Spinal cord (tissue), 10 donors: ENCODE measurements at places on chromosomes 1 and 21.

DNA sequence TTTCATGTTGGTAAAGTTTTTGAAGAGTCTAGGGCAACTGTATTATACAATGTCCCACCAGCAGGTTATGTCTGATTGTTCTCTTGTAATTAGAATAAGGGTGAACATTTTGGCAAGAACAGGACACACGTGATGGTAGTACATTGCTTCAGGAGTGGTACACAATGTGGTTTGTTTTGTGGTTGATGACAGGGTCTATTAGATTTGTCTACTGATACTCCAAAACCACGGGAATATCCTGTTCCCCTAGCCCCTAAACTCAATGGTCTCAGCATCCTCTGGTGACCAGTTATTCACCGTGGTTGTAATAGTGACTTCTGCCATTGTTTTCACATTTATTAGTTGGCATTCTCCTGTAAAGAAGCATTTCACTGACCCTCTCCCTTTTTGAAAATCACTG lies 22.1 kb upstream of the ACTA1 start:
- DNase-seq: no peak

DNA sequence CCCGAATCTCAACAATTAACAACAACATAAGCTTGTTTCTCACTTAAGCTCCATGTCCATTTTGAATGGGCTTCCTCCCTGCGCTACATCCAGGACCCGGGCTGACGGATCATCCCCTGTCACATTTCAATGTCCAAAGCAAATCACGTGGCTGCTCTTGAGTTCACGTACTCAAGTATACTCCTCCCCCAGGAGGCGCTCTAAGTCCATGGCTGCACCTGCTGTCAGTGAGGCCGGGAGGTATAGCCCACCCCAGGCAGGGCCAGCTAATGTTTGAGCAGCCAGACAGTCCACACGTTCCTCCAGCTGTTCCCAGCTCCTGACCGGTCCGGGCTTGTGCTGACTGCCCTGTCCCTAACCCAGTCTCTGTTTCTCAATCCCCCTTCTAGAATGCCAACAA lies 220.8 kb downstream of the SLC35F3 start:
- DNase-seq: no peak

GRCh38 chr1:22673486-22674409 lies 20.7 kb downstream of the C1QB start:
- no peak for DNase-seq

GRCh38 chr1:58862728-58863385 lies 79.0 kb upstream of the JUN start:
- DNase-seq: no peak

- DNase-seq: peak; percentile 63
Observed at GRCh38 chr1:16009030-16009460, 5.0 kb downstream of the SRARP start.

GRCh38 chr1:33022650-33023200 lies 14.0 kb downstream of the AK2 start:
- DNase-seq: no peak

DNA sequence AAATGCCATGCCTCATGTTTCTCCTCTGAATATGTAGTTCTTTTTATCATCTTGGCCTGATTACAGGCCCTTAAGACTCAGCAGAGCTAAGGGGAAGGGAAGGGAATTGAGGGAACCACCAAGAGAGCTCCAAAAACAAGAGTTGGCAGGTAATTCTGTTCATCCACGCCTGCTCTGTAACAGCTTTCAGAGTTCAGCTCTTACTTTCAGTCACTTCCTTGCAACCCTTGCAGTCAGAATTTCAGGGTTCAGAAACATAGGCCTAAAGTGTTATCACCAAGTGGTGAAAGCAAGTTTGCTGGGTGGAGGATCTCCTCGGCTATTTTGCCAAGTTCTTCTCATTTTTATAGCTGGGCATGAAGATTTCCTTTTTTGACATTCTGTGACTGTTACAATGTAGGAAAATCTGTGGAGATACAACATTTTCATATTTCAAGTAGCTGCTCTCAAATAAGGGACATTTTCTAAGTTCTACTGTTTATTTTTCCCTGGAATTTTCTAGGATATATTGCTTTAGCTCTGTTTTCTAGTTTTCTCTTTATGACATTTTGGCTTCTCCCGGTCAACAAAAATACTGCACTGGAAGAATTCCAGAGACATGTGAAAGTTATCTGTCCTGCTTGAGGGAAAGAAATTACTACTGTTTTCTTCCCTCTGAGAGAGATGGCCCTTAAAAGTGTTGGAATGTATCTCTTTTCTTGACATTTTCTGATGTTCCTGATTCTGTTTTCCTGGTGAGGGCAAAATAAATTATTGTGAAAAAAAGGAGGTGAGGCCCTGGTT lies 251.8 kb upstream of the ST6GALNAC5 start:
- DNase-seq: peak; percentile 27

DNA sequence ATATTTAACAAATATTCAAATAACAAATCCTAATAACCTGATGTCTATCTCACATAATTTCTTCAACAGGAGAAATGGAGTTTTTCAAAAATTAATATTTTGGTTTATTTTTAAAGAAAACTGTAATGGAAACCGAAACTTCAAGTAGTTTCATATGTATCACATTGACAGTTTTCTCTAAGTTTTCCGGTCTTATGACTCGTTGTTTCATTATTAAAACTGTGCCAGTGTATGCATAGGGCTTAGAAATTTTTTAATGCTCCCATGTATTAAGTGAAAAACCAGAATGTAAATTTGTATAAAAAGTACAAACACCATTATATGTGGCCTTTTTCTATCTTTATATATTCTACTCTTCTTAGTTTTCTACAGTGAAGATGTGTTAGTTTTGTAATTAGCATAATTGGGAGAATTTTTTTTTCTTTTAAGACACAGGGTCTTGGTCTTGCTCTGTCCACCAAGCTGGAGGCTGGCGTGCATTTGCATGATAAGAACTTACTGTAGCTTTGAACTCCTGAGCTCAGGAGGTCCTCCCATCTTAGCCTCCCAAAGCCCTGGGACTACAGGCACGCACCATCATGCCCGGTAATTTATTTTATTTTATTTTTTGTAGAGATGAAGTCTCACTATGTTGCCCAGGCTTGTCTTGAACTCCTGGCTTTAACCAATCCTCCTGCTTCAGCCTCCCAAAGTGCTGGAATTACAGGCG lies 43.9 kb upstream of the SAMSN1 start:
- DNase-seq: no peak

GRCh38 chr21:44019568-44019958 lies 7.5 kb downstream of the TRAPPC10 start:
- no peak for DNase-seq

DNA sequence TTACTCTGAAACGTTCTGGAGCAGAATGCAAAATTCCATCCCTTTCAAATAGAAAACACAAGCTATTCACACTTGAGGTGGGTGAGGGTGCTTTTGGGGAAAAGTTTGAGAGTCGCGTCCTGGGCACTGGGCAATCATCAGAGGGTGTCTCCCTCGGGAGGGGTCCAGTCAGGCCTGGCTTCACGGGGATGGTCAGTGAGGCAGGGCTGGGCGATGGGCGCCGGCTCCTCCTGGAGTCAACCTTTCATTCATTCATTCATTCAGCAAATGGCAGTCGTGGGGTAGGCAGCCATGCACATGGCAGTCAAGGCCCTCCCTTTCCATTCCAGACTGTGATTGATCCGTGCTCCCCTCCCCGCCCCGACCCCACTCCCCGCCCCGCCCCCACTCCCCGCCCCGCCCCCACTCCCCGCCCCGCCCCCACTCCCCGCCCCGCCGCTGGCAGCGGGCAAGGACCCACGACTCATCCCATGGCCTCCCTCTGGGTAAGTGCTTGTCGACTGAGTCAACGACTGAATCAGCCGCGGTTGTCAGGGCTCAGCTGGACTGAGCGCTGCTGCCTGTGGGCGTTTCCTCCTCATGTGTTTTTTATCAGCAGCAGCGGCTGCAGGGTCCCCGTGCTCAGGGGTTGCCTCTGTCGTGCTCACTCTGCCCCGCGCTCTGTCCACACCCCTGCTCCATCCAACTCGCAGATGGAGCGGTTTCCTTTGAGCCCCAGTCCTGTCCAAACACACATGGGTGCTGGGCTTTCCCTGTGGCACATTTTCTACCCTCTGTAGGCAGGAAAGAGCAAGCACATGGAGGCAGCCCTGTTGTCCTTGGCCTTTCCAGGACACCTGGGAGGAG lies 12.5 kb upstream of the SPSB1 start:
- no peak for DNase-seq

- DNase-seq: no peak
Observed at GRCh38 chr1:174398246-174398645, 49.5 kb upstream of the GPR52 start.

- DNase-seq: no peak
Observed at GRCh38 chr1:199290186-199290585, 651.3 kb downstream of the PTPRC start.

DNA sequence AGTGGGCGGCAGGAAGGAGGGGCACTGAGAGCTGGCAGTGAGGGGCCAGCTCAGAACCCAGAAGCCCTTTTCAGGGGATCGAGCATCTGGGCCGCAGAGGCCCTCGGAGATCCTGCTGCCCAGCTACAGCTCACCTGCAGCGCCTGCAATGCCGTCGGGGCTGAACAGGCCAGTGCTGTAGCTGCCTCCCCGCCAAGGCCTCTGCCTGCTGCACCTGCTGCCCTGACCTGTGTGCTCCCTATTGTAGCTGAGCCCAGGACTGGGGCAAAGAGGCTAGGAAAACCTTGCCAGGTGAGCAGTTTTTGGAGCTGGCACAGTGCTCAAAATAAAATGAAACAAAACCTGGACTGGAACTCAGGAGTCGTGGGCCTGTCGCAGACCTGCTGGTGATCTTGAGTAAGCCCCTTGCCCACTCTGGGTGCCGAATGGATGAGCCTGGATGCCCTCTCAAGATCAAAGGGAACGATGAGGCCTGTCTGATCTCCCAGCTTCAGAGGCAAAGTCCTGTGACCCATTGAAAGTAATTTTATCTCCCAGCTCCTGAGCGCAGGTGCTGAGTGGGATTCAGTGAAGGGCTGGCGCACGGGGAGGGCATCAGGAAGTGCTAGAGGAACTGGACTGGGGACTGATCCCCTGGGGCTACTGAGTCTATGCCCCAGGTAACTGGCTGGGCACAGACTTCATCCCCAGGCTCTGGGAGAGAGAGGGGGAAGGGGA lies 154.6 kb downstream of the FOXD2 start:
- DNase-seq: no peak

- DNase-seq: no peak
Observed at GRCh38 chr1:107405236-107405635, 264.4 kb downstream of the NTNG1 start.

- no peak for DNase-seq
Observed at GRCh38 chr1:180135535-180135934, 19.1 kb upstream of the QSOX1 start.

DNA sequence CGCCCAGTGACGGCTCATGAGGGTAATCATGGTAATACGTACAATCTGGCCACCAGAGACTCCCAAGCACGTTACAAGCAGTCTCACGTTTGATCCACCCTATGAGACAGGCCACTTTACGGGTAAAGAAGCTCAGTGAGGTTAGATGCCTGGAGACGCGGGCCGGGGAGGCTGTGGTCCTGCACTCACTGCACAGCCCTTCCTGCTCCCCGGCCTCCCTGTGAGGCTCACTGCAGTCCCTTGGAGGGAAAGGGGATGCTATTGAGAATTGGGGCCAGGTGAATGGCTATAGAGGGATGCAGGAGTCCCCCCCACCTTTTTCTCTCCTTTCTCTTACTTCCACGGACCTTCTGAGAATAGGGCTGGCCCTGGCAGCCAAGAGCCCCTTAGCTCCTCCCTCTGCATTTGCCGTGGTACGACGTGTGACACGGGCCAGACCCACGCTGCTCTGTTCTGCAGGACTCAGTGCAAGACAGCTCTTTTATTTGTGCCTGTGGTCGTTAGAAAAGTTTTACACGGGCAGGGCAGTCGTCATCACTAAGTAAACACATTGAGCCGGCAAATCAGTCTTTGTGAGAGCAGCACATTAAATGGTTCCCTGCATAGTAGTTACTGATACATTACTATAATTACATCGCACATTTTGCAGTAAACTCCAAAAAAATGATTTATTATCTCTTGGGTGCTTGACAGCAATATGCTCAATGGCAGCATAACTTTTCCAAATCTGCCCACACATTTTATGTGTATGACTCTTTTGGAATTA lies 18.8 kb downstream of the KIF26B start:
- DNase-seq: no peak

DNA sequence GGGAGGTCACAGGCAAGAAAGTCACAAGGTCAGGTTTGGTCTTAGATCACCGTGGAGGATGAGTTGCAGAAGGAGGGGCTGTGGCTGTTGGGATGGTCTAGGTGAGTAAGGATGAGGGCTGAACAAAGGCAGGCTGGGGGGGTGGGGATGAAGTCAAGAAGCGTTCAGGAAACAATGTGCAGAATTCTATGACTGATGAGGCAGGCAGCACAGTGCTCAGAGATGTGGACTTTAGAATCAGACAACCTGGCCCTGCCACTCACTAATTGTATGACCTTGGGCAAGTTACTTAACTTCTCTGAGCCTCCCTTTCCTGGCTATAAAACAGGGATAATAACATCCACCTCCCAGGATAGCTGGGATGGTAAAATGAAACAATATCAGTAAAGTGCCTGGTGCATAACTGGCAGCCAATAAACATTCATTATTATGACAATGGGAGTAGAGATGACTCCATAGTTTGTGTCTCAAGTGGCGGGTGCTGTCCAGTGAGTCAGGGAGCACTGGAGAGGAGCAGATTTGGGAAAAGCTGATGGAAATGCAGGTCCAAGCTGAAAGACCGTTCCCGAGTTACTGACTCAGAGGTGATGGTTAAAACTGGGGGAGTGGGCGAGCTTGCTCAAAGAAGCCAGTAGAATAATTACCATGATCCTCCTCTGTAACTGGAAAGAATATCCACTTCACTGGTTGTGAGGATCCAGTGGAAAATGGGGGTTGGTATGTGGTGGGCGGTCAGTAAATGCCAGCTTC lies 2.1 kb downstream of the TIE1 start:
- no peak for DNase-seq

DNA sequence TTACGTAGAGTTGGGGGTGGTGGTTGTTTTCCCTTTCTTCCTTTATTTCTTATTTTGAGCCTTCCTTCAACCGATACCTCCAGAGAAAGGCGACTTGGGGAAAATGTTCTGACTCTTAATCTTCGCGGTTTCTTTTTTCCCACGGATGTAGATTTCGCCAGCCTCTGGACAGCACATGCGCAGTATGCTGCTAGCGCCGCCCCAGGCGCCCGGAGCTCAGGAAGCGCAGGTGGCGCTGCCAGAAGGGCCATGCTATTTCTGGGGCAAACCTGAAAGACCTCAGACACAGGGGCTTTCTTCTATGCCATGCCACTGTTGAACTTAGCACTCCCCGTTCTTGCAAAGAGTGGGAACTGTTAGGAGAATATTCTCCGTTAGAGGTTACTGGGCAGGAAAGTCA lies 392.1 kb downstream of the KIF26B start:
- no peak for DNase-seq

GRCh38 chr1:29275435-29275834 lies 39.1 kb downstream of the PTPRU start:
- DNase-seq: no peak

DNA sequence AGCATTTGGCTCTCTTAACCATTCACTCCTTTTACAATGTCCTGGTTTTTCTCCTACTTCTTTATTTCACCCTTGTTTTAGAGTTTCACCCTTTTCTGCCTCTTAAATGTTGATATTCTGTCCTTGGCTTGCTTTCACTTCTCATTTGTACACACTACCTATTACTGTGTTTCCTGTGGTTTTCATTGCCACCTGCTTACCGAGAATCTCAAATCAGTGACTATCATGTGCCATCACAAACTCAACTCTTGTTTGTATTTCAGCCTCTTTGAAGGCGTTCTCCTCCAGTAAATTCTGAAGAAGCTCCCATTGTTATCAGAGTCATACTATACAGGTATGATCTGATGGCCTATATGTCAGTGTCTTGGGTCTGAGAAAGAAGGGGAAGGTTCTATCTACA lies 65.7 kb downstream of the NPHS2 start:
- DNase-seq: no peak

- DNase-seq: no peak
Observed at GRCh38 chr21:16422702-16423101, 692.9 kb downstream of the USP25 start.
